ENCODE measurements at places on chromosomes 3 and 15.

DNA sequence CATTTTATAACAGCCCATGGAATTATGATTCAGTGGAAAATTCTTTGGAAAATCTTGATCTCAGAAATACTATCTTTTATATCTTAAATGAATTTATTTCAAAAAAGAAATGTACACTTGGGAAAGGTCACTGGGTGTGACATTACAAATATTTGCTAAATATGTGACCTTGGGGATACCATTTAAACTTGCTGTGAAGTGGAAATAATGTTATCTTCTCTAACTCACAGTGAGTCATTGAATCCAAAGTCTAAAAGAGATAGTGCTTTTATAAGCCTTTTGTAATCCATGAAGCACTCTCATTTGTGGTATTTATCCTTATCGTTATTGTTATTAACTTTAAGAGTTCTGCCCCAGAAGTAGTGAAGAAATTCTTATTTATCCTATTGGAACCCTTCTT is 289.8 kb upstream of the SEMA6D start:
- no peak for DNase-seq

DNA sequence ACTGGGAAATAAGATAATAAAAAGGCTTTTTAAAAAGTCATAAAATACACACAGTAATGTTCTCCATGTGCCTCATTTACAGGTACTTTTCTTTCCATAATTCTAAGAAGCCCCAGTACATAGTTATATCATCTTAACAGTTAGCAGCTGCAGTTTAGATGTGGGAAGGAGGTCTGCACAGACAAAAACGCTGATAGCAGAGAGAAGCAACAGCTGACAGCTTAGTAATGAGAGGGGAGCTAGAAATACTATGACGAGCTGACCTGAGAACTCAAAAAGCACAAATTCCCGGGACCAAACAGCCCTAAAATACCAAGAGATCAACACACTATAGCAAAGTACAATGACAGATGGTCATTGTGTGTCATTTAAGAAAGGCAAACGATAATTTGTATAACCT is 36.7 kb upstream of the ARHGEF3 start:
- DNase-seq: no peak

DNA sequence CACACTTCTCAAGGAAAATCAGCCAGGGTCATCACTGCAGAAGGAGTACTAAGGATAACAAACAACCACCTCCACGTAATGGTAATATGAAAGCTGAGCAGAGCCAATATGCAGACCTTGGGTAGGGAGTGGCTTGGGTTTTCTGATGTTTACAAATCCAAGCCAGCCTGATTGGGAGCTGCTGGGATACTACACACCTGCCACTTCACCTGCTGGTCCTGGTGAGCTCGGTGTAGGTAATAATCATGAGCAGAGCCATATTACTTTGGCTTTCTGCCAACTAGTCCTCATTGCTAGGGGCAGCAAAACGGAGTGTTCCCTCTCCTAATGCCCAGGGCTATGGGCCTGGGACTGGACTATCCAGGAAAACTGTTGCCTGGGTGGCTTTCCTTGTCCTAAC is 433.5 kb upstream of the PPP2R3A start:
- no peak for DNase-seq

- DNase-seq: no peak
Measured at GRCh38 chr3:7264196-7264526, 403.2 kb downstream of the GRM7 start.

DNA sequence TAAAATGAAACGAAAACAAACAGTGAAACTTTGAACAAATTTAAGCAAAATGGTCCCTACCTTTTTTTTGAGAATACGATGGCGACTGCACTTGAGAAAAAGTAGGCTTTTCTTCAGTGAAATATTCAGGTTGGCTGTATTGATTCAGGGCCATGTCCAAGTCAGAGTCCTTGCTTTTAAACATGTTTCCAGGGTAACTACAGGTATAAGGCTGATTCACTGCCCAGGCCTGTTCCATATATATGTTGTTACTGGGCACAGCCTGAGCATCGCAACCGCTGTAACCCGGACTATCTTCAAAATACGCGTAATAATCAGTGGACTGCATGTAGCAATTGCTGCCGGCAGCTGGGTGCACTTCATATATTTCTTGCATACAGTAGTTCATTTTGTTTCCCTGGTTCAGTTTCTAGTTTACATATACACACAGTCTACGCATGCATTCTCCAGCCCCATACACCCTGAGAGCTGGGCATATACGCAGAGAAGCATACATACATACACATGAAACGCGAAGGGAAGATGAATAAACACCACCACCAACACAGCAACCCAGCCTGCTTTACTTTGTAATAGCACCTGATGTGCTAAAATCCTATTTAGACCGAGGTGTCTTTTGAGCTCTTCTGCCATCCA is 220.0 kb downstream of the NR1D2 start:
- no peak for DNase-seq

- DNase-seq: no peak
Measured at GRCh38 chr3:71447803-71448202, 135.7 kb downstream of the FOXP1 start.

DNA sequence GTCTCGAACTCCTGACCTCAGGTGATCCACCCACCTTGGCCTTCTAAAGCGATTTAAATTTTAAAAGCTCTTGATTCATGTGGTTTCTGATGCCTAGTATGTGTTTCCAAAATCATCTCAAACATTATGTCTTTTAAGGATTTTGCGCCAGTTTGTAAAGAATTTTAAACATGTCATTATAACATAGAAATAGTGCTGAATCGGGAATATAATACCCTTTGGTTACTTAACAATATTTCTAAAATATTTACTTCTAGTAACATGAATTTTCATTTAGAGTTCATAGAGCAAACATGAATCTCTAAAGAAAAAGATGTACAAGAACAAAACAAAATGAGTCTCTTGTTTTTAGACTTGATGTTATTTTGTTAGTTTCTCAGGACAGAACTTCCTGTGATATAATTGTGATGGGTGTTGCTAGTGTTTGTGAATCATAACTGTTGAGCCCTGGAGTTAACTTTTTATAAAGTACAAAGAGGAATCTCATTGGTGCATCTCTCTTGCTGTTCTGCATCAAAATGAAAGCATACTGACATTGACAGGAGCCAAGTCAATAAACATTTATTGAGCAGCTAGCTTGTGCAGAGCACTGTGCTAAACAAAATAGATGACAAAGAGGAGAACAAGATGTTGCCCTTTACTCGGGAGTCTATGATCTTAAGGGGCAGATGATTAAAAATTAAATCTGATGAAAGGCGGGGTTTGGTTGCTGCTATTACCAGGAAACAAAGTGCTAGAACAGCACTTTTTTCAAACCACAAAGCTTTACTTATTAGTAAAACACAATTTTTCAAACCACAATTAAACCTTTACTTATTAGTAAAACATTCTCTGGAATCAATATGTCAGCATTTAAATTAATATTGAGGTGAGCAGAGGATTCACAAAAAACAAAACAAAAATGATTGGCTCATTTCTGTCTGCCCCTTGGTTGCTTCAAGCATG is 73.4 kb downstream of the MME start:
- no peak for DNase-seq

- DNase-seq: no peak
Measured at GRCh38 chr3:193014902-193015301, 97.2 kb upstream of the MB21D2 start.

- DNase-seq: no peak
Measured at GRCh38 chr3:42179110-42179725, 86.8 kb downstream of the CCK start.

DNA sequence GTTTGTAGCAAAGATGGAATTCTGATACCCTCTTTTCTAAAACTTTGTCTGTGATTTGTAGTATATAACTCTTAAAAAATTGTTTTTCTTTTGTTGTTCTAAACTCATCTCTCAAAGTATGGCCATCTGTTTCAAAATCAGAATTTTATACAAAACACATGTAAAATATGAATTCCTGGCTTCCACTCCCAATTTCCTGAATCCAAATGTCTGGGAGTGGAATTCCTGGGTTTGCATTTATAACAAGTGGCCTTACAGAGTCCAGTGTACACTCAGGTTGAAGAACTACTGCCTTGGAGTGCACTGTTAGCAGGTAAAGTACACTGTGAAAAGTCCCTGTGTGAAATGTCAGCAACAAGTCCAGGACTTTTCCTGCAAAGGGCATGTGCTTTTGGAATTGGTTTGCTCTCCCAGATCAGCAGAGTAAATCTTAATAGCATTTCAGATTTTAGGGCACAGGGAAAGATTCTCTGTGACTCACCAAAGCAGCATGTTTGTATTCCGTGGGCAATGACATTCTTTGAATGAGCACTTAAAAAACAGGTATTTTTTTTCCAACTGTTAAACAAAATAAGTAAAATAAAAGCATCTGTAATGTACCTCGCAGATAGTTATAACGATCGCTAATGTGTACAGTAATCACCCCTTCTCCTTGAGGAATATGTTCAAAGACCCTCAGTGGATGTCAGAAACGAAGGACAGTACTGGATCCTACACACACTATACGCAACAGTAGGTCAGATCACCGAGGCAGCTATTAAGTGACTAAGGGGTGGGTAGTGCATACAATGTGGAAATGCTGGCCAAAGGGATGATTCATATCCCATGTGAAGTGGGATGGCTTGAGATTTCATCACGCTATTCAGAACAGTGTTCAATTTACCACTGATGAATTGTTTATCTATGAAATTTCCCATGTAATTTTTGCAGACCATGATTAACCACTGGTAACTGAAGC is 2.0 kb upstream of the CLDN16 start:
- no peak for DNase-seq

GRCh38 chr3:9730657-9731205 is 804 bp upstream of the BRPF1 start:
- DNase-seq: no peak

DNA sequence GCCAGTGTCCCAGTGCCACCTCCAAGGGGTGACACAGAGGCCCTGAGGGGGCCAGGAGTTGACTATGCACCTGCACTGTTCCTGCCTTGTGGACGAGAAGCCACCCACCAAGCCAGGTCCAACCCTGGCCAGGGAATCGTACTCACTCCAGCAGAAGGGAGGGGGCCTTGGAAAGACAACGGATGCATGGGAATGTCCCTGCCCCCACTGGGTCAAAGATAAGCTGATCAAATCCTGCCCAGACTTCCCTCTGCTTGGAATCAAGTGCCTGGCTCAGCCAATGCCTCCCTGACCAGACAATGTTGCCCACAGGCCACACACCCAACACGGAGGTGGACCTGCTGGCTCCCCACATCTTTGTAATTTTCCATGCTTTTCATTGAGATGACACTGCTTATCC is 23.9 kb downstream of the CACNA2D2 start:
- no peak for DNase-seq

DNA sequence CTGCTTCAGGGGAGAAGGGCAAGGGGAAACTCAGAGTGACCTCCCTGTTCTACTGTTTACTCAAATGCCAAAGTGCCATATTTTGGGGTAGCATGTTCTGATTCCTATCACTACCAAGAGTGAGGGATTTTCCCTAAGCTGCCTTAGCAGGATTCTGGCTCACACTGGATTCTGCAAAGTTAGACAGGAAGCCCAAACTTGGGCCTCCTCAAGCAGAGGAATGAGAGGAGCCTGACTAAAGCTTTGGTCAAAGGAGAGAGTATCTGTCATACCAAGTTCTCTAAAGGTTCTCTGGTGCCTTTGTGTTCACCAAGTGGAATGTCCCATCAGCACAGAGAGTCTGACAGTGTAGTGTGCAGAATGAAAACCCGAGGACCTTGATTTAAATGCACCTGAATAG is 8.8 kb upstream of the RARB start:
- no peak for DNase-seq

DNA sequence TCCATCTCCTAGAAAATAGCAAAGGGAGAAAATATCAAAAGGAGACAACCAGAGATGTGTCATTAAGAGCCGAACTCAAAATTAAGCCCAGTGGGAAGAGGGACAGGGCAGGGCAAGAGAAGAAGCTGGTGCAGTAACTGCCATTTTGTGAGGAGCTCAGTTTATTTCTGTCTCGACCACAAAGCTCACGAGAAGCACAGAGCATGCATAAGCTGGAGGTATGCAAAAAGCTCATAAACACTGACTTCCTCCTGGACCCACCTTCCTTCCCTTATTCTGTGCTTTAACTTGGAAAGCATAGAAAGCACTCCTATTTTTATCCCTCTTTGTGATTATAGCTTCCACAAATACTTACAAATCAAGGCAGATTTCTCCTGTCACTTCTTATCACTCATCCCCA is 81.3 kb downstream of the DGKG start:
- DNase-seq: no peak

GRCh38 chr3:129261894-129262293 is 12.5 kb downstream of the COPG1 start:
- DNase-seq: no peak

DNA sequence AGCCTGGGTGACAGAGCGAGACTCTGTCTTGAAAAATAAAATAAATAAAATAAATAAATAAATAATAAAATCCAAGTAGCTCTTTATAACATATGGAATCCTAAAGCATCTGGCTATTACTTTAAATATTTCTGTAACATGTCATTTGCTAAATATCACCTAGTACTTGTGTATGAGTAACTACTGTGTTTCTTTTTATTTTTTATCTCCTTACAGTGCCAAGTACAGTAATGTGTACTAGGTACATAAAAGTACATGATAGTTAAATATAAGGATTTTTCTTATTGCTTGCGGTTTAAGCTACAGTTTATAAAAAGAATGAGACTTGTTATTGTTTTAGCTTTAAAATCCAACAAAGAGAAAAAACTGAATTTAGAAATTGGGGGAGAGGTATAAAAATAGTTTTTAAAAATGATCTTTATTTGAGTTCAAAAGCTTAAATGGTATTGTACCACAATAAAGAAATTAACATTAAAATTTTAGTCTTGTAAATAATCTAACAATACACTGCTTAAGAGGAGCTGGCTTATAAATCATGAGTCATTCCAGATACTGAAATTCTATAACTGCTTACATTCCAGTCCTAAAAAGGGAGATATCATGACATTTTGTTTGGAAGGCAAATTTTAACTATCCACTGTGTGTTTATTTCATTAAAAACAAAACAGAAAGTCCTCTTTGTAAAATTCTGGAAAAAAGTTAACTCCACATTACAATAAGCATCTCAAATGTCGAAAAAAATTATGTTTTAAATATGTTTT is 73.1 kb downstream of the FGF7 start:
- no peak for DNase-seq

GRCh38 chr3:138472141-138472825 is 37.9 kb downstream of the ESYT3 start:
- no peak for DNase-seq

GRCh38 chr3:70277304-70277703 is 35.1 kb downstream of the MDFIC2 start:
- DNase-seq: no peak

GRCh38 chr15:93034512-93034911 is 54.5 kb downstream of the RGMA start:
- no peak for DNase-seq

- no peak for DNase-seq
Measured at GRCh38 chr3:27740854-27741253, 18.7 kb upstream of the EOMES start.

DNA sequence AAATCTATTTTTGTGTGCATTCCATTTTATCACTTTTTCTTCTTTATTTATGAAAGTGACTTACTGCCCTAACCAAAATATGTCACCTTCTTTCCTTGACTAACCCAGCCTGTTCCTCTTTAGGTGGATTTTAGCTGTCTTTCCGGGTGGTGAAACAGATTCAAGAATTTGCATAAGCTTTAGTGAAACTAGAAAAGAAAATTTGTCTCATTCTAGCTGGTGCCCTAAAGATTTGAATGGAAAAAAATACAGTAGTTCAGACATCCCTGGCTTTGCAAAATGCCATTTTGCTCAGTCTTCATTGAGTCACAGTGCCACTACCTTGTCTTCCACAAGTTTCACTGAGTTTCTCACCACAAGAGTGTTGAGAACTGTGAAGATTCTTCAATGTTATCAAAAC is 28.2 kb upstream of the CCDC50 start:
- DNase-seq: no peak

Data from activated CD8-positive, alpha-beta memory T cell treated with anti-CD3 and anti-CD28 coated beads for 48 hours (primary cell).